ENCODE measurements at places on chromosomes 7 and 10.
A peak's percentile ranks its signal among the peaks of the same experiment; 100 is the strongest.

DNA sequence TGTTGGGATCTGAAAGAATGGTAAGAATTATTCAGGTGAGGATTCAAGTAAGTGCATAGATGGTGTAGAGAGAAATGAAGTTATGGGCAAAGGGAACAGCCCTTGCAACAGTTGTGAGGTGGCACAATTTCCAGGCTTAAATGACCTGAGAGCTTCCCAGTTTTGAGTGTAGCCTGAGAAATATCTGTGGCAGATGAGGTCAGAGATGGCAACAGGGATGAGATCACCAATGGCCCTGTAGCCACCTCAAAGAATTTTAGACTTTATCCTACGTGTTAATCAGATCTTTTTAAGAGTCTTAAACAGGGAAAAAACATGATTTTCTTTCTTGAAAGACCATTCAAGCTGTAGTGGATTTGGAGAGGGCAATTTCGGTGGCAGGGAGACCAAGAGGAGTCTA lies 1.9 kb upstream of the NRF1 start:
- no peak for DNase-seq

DNA sequence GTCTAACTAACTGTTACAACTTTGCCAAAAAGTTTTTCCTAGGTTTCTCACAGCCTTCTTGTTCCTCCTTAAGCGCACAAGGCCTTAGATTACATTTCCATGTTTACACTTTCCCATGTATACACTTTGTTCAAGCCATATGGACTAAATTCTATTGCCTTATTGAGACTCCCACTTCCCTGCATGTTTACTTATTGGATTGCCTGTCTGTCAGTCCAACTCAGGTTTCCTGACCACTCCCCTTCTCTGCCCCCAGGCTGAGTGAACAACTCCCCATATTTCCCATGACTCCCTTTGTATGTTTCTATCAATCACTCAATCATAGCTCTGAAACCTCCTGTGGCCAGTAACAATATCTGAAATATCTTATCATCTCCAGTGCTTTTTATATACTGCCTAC lies 43.0 kb downstream of the SLC25A40 start:
- DNase-seq, result no peak

- no peak for DNase-seq
These were observed 37.2 kb downstream of the BAMBI start for GRCh38 chr10:28714401-28715053.

GRCh38 chr10:135132-135600 lies at the start of gene ZMYND11:
ZMYND11 (plus strand) TSS chr10:135455; CDS start chr10:180013, 44,558 bp downstream.
- DNase-seq, result peak; percentile 77

DNA sequence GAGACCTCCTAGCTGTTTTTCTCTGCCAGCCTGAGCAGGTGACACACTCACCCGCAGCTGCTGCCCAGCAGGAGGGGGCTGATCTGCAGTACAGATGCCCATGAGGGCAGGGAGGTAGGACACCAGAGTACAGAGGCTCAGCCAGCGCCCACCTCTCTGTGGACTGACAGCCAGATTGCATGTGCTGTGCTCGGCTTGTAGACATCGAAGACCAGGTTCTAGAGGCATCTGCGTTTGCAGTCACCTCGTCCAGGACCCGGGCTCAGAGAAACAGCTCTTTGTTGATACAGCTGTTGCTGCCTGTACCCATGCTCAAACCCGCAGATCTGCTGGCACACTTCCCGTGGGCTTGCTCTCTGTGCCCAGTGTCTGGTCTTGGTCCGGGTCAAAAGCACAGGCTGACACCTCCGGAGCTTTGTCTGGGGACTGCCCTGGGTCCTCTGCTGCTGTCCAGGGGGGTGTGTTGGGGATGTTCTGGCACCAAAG lies 224.7 kb downstream of the GLRX3 start:
- DNase-seq, result no peak

- no peak for DNase-seq
These were observed 181.3 kb upstream of the PRPS1L1 start for GRCh38 chr7:18208921-18209320.

- DNase-seq, result no peak
These were observed 268.4 kb upstream of the NPVF start for GRCh38 chr7:25496476-25497368.

- DNase-seq, result no peak
These were observed 101.9 kb downstream of the PODXL start for GRCh38 chr7:131454498-131454897.

GRCh38 chr10:58721601-58722281 lies 209.1 kb downstream of the BICC1 start:
- no peak for DNase-seq

DNA sequence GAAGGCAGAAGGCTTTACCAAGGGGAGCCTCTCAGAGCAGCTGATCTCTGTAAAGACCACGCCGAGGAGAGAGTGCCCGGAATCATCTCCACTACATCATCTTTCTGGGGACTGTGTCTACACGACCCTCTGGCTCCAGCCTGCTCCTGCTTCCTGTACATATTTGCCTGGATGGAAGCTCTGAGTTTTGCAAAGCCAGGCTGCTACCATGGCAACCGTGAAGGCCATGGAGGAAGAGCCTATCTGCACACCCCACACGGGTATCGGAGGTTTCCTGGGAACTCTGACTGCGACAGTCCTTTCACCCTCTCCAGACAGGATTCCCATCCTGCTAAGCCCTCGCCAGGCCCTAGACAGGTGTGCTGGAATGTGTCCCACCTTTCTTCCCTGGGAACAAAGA lies 83.4 kb upstream of the TNRC18 start:
- DNase-seq, result no peak

- DNase-seq, result no peak
These were observed 34.2 kb downstream of the AGMO start for GRCh38 chr7:15527648-15528047.

All from activated CD8-positive, alpha-beta memory T cell treated with anti-CD3 and anti-CD28 coated beads, Interleukin-2, amount 50 U/mL, for 4 hours (primary cell).